ENCODE measurements at places on chromosomes 6 and 20.

GRCh38 chr6:8130399-8130798 is 28.1 kb upstream of the EEF1E1 start:
- DNase-seq, result no peak

DNA sequence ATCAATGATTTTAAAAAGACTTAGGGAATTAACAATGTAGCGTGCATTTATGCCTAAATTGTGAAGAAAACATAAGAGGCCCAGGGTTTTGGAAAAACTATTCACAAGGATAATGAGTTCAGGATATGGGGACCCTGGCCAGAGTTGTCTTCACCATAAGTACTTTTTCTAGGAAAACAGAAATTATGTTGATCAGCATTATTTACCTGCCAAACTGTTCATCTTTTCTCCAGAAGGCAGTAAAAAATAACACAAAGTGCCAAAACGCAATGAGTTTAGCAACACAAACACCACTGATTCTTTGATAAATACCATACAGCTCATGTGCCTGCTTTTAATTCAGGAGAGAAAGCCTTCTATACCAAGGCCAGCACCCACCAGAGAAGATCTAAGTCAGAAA is 43.1 kb downstream of the SNAP25 start:
- no peak for DNase-seq

DNA sequence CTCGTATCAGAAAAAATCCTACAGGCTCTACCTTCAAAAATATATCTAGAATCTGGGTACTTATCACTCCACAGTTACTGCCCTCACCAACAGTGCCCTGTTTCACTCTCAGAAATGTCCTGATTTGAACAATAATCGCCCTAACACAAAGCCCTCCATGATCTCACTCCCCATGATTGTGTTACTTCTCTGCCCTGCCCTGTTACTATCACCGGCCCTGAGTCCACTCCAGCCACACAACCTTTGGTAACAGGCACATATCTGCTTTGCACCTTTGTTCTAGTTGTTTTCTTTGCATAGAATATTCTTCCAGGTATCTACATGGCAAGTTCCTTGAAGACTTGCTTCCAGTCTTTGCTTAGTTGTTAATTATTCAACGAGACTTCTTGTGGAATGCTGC is 142.0 kb downstream of the ARHGAP18 start:
- no peak for DNase-seq

GRCh38 chr6:168834801-168835200 is 393.8 kb downstream of the SMOC2 start:
- DNase-seq, result no peak

GRCh38 chr20:31595380-31595653 is 9.8 kb upstream of the ID1 start:
- DNase-seq, result no peak

GRCh38 chr6:11236915-11237314 is 4.4 kb upstream of the NEDD9 start:
- DNase-seq, result no peak

GRCh38 chr6:126696921-126697693 is 357.2 kb downstream of the CENPW start:
- DNase-seq, result no peak

- no peak for DNase-seq
These were observed 189.3 kb downstream of the TRIM27 start for GRCh38 chr6:28734443-28734959.

DNA sequence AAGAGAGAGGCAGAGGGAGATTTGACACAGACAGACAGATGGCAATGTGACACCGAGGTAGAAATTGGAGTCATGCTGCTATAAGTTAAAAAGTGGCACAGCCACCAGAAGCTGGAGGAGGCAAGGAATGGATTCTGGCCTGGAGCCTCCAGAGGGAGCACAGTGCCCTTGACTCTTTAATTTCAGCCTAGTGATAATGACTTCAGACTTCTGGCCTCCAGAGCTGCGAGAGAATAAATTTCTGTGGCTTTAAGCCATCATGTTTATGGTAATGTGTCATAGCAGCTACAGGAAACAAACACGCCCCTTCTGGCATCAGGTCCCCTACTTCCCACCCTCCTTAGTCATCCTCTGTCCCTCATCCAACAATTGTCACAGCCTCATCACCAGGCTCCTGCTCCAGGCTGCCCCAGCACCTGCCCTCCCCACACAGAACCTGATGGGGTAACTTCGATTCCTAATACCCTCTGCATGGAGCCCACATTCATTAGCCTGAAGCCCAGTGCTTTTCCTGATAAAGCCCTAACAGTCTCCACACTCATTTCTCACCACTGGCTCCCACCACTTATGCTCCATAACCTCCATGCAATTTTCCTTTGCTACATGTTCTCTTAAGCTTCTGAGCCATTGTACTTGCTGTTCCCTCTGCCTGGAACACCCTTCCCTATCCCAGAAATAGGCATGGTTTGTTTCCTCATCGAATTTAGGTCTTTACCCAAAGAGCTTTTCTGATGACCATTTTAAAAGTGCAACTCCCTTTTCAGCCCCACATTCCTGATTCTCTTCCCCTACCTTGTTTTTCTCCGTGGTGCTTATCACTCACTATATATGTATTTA is 69.7 kb upstream of the TOX2 start:
- peak; percentile 38 for DNase-seq

- DNase-seq, result no peak
These were observed 202.6 kb upstream of the HEY2 start for GRCh38 chr6:125546841-125547251.

Data from RWPE1 (cell line).